GM03348 (cell line): ENCODE measurements at places on chromosomes 5 and 9.

DNA sequence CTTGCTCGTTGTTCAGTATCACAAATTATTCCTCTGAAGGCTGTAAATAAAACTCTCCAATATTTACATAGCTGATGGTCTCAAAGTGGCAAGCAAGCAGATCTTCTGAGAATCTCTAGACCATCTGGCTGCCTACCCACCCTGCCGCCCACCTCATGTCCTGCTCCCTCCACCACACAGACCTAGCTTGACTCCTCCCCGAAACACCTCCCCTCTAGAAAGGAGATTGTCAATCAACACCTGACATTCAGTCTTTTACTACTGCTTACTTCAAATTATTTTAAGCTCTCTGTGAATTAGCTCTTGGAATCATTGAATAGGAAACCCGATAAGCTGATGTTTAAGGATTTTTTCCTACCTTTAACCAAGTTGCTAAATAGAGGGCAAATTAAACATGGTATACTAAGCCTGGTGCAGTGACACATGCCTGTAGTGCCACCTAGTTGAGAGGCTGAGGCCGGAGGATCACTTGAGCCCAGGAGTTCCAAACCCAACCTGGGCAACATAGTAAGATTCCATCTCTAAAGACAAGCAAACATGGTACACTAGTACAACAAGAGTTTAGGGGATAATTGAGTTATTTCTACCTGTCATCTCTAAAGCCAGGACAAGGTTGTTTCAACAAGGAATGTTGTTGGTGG, 10.9 kb upstream of the SOWAHA start:
- no peak for DNase-seq

- DNase-seq: no peak
Observed at GRCh38 chr5:146940295-146940694, 61.7 kb upstream of the PPP2R2B start.

- no peak for DNase-seq
Observed at GRCh38 chr5:71573591-71573990, 13.5 kb upstream of the MCCC2 start.

- no peak for DNase-seq
Observed at GRCh38 chr9:117414906-117415331, at the start of gene ASTN2. Gene ASTN2 (minus strand): TSS chr9:117415057. CDS start chr9:117414938, 119 bp downstream.

GRCh38 chr5:123659495-123659894, 147.5 kb downstream of the CSNK1G3 start:
- no peak for DNase-seq

DNA sequence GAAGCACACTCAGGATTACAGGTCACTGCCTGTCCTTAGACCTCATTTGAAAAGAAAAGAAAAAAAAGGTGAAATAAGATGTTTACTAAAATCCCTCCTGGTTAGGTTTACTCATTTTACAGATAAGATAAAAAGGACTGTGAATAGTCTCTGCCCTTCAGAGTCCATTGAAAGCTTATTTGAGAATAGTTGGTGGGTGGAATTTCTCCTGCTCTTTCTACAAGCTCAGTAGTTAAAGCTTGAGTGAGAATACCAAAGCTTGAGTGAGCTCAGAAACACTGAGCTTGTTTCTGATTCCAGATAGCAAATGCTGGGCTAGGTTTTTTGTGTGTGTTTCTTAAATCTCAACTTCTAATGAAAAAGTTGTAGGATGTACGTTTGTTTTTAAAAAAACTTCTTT, 106.7 kb downstream of the SLF1 start:
- no peak for DNase-seq

DNA sequence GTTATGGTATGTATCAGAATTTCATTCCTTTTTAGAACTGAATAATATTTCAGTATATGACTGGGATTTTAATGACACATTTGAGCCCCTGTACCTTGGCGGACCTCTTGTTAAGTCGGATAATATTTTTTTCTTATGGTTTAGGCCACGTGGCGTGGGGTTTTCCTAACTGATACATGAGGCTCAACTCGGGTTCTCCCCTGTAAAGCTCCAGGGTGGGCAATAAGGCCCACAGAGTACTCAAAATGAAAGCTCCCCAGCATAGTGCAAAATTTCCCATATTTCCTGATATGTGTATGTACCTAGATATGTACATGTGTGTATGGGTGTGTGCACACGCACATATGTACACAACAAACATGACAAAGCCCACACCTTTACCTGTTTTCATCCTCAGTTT, 24.5 kb downstream of the TICAM2 start:
- no peak for DNase-seq

DNA sequence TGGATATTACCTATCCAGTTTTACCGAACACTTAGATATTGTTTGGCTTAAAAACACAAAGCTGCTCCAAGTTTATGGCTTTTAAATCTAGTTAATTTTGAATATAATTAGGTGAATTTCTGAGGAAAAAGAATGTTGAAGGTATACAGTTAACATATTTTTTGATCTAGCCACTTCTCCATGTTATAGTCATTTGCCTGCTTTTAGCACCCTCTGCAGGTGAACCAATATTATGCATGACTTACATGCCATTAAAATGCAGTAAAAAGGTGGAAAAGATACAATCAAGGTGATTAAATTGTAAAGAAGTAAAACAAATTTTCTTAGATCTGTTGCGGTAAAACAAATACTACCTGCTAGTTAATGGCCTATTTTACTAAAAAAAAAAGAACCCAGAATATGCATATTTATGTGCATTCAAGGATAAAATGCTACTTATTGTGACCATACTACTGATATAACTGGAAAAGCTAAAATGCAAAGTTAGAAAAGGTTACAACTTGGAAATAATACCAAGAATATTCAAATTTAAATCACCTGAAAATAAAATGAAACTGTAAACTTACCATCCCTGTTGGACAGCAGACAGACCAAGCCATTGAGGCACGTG, 132.1 kb downstream of the AP3B1 start:
- peak; percentile 8 for DNase-seq

DNA sequence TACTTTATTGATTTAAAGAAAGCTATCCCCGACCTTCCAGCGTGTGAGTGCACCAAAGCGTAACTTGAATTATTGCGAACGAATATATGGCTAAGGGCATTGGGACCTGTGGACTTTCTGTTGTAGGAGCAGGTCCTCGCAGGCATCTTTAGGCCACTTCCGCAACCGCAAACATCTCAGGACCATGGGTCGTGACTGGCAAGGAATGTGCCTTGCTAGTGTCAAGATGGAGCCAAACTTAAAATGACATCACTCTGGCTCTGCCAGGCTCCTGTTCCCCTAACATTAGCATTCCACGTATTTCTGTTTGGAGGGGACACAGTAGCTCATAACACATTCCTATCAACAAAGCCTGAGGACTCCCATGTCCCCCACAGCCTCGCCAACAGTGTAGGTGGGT, 44.1 kb upstream of the OLFM1 start:
- no peak for DNase-seq

GRCh38 chr9:124621371-124622328, 114.5 kb upstream of the NR5A1 start:
- DNase-seq: peak; percentile 76

DNA sequence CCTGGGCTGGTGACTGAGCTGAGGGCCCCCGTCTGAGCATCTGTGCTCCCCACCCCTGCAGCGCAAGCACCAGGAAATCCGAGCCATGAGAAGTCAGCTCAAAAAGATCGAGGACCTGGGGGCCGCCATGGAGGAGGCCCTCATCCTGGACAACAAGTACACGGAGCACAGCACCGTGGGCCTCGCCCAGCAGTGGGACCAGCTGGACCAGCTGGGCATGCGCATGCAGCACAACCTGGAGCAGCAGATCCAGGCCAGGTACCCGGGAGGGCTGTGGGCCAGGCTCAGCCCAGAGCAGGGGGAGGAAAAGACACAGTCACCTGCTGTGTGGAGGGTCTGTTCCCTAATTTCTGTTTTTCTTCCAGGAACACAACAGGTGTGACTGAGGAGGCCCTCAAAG, 24.6 kb downstream of the DYNC2I2 start:
- no peak for DNase-seq

GRCh38 chr5:101012880-101013279, 109.8 kb upstream of the ST8SIA4 start:
- DNase-seq: no peak

- DNase-seq: no peak
Observed at GRCh38 chr9:124343533-124344290, 71.5 kb downstream of the PSMB7 start.

GRCh38 chr9:100715100-100715380, 137.2 kb downstream of the CAVIN4 start:
- DNase-seq: no peak

DNA sequence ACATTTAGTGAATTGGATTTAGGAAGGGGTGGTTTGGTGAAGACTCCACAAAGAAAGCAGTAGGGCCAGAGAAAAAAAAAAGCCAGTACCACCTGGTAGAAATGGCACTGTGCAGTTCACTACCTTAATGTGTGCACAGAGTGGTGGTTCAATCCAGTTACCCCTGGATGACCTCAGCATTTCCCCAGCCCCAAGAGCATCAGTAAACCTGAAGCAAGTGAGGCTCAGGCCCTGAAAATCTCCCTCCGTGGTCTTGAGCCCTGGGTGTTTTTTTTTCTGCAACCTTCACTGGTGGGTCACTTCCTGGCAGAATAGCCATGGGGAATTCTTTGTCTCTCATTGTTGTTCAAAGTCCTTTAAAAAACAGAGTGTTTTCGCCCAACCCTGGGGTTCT, 202.9 kb downstream of the GADD45G start:
- DNase-seq: no peak

DNA sequence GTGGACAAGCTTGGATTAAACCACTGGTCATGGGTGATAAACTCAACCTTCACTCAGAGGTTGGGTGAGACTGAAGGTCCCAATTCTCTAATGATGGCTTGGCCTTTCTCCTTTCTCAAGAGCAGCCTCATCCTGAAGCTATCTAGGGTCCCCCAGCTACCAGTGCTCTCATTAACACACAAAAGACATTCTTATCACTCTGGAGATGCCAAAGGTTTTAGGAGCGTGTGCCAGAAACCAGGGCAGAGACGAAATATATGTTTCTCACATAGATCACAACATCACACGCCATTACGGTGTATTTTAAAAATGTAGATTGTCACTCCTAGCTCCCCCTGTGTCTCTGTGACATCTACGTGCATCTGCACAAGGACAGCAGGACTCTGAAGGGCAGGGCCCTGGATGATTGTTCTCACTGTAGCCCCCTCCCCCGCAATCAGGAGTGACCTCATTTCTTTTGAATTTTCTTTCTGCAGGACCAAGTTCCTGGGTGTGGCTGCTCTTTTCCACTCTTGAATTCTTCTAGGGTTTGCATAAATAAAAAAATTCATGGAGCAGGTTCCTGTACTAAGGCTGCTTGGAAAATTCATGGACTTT, 311.3 kb downstream of the GADD45G start:
- DNase-seq: no peak

DNA sequence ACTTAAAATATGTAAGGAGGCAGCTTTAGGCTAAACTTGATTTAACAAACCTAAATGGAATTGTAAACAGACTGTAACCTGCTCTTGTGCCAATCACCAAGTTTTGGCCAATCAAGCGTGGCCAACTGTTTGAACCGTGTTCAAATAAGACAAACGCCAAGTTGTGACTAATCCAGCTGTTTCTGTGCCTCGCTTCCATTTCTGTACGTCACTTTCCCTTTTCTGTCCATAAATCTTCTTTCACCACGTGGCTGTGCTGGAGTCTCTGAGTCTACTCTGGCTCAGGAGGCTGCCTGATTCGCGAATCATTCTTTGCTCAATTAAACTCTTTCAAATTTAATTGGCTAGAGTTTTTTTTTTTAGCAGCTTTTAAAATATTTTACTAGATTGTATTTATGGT, 71.3 kb downstream of the LIX1 start:
- DNase-seq: peak; percentile 19

GRCh38 chr5:102666164-102666946, 88.8 kb upstream of the PAM start:
- peak; percentile 39 for DNase-seq

GRCh38 chr5:42656651-42657015, 100.0 kb upstream of the CCDC152 start:
- DNase-seq: no peak

DNA sequence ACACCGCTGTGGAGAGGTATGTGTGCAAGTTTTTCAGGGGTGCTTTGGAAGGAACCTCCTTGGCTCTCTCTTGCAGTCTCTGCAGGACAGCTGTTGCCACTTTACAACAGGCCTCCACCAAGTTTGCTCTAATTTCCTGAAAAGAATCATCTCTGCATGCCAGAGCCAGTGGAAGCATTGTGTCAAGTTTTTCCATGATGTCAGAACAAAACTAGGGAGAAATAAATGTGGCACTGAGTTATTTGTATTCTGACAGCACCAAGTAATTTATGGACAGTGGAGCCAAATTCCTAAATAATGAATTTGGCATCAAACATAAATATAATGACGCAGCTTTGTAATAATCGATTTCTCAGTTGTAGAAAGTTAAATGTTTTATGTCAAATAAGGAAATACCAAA, 146.9 kb downstream of the KIAA0825 start:
- DNase-seq: peak; percentile 19

- DNase-seq: no peak
Observed at GRCh38 chr9:28782630-28783029, 1209.3 kb upstream of the C9orf72 start.

DNA sequence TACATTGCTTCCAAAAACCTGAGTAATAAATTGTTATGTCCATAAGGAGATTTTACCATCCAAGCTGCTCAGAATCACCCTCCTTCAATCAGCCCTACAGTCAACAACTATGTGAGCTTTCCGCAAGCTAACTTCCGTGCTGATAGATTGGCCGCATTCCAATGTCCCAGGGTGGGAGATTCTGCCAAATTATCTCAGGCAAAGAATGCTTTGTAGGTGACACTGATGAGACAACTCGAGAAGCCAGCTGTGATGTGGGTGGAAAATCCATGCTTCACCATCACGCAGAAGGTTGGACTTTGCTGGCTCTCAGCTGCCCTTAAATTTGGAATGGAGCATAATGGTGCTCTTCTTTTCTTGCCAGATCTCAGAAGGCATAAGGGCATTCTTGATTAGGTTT, 44.9 kb upstream of the HCN1 start:
- DNase-seq: no peak

DNA sequence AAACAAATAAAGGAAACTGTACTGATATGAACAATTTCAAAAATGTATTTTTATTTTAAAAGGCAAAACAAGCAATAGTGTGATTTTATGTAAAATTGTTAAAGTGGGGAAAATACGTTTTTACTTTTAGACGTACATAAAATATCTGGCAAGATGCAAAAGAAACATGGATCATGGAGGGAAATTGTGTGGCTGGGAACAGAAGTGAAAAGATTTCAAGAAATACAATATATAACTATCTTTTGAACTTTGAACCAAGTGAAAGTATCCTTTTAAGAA, 1.5 kb upstream of the ZNF367 start:
- DNase-seq: no peak

GRCh38 chr9:137369911-137370764, 52.8 kb downstream of the EXD3 start:
- no peak for DNase-seq

GRCh38 chr5:26518065-26518464, 520.3 kb downstream of the CDH9 start:
- DNase-seq: no peak

- DNase-seq: peak; percentile 41
Observed at GRCh38 chr9:95649801-95650213, 133.0 kb upstream of the PTCH1 start.
